ENCODE measurements at places on chromosomes 1 and 21.
A peak's percentile ranks its signal among the peaks of the same experiment; 100 is the strongest.

GRCh38 chr1:39933956-39934941, 20.7 kb upstream of the MFSD2A start:
- no peak for DNase-seq

DNA sequence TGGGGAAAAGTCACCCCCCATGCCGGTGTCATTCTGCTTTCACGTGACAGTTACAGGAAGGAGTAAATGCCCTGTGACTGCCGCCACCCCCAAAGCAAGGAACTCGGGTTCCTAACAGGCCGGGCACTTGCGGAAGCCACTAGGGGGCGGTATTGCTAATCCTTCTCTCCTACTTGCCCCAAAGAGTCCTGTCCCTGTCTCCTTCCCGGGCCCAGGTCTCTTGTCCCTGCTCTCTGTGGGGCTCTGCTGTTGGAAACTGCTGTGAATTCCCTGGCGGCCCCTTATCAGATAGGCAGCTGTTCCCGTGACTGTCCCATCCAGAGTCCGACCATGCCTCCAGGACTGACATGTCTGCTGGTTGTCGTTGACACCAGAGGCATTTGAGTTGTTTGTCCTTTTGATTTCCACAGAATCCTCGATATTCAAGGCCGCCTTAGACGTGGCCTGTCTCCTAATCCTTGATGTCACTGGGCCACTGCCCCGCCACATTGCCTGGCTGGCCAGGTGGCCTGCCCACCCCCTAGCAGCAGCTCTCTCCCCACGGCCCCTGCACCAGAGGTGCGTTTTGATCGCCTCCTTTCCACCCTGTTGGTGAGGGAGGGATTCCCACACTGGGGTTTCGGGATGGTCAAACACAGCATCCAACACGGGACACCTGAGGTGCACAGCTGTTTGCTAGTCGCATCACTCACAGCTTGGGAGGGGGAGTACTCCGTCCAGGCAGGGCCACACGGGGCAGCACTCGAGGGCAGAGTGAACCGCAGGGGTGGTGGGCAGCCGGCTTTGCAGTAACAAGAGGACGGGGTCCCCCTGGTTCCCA, 37.3 kb downstream of the CHAF1B start:
- DNase-seq: peak; percentile 12

DNA sequence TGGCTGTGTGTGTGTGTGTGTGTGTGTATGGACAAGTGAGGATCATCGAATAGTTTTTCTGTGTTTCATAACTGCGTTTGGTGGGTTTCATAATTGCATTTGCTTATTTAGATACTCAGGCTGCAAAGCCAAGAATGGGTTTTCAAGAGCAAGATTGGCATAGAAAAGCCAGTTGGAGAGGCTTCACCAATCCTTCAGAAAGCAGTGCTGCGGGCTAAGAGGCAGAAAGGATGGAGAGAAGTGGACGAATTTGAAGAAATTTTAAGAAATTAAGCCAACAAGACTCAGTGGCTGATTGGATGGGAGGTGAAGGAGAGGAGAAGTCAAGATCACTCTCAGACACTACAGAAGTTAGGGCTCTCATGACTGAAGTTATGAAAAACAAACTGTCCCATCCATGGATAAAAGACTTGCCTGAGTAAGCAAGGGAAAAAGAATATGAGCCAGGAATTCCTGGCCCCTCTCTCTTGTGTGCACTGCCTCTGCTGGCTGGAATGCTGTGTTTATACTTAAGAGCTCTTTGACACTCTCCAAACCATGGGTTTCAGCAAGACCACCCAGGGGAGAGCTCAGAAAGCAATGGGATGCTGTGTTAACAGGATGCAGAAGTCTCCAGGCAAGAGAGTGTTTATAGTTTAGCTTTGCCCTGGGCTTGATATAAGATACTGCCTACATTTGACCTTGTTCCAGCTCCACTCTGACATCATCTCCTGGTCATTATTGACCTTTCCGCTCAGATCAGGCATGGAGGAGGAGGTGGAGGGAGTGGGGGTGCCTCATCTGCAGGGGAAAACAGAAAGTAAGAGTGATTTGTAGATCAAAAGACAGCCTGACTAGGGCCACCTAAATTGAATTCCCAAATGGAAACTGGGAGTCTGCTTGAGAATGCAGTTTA, 232.0 kb upstream of the PLXNA2 start:
- DNase-seq: no peak

GRCh38 chr1:210541680-210542358, 213.1 kb downstream of the HHAT start:
- DNase-seq: no peak

DNA sequence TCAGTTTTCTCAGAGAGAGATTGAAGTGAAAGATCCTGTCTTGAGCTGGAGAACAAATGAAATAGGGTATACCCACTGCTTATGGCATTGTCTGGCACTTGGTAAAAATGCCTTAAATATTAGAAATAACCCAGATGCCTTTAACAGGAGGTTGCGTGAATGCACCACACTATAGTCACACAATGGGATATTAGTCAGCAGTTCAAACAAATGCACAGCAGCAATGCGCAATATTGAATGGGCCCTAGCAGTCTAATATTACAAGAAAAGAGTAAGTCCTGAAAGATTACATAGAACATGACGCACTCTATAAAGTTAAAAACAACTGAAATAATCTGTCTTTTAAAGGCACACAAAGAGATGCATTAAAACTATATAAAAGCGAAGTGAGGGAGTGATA, 161.1 kb downstream of the EDEM3 start:
- no peak for DNase-seq

GRCh38 chr1:67674260-67675011, 10.6 kb upstream of the GADD45A start:
- peak; percentile 26 for DNase-seq

- DNase-seq: no peak
Observed at GRCh38 chr1:223885614-223886013, 39.9 kb upstream of the TP53BP2 start.

- no peak for DNase-seq
Observed at GRCh38 chr21:32332463-32332951, 33.9 kb downstream of the MRAP start.

GRCh38 chr1:245264226-245264625, 109.4 kb downstream of the KIF26B start:
- no peak for DNase-seq

DNA sequence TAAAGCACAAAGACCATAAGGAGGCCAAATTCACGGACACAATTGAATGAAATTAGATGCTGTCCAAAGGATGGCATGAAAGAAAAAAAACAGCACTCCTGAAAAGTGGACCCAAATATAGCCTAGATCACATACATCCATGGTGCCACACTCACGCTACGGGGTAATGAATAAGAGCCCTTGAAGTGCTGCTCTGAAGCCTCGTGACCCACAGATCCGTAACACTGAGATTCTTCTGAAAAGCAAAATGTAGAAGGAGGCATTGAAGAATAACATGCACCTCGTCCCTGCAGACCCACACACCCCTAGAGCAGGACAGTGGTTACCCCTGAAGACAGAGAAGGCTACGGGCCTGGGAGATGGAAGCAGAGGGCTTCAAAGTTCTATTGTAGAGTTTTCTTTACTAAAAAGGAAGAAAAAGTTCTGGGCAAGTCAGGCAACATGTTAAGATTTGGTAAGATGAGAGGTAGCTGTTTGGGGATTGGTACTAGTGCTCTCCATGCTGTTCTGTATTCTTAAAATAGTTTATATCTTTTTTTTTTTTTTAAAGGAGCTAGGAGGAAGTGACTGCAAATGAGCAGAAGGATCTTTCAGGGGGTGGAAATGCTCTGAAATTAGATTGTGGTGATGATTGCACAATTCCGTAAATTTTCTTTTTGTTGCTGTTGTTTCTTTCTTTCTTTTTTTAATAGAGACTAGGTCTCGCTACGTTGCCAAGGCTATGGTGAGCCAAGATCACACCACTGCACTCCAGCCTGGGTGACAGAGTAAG, 4.1 kb upstream of the ITGB2 start:
- DNase-seq: peak; percentile 33

DNA sequence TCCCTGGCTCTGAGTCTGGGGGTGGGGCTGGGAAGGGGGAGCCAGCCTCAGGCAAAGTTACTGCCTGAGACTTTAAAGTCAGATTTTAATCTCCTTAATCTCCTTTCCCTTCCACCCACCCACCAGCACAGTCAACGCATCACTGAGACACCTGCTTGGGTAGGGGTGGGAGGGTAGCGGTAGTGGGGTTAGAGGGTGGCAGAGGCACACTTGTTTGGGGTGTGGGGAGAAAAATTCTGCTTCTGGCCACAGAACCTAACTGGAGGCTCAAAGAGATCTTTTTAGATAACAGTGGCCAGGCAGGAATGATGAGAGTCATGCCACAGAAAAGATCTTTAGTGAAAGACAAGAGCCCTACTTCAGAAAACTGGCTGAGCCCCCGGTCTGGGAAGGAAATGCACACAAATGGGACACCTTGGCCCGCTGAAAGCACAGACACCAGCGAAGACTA, 44.1 kb downstream of the CD247 start:
- DNase-seq: peak; percentile 43

DNA sequence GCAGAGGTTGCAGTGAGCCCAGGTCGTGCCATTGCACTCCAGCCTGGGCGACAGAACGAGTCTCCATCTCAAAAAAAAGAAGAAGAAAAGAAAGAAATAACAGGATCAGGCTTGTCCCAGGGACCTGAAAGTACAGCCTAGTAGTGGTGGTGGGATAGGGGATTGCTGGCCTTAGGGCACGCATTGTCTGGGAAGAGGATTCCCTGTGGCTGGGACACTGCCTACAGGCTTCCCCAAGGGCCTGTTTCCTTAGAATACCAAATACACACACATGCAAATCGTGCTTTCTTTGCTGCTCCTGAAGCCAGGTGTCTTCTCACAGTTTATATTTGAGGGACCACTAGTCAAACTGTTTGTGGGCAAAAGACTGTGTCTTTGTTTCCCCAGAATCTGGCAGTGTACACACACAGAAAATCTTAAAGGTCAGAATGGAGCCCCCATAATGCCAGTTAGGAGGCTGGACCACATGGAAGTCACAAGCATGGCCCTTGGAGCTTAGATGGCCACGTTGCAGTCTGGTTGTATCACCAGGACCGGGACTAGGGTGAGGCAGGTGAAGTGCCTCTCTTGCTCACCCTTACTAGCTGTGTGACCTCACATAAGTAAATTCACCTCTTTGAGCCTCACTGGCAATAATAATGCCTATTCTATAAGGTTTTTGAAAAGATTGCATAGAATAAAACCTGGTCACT, 12.7 kb upstream of the ASAP3 start:
- no peak for DNase-seq

- no peak for DNase-seq
Observed at GRCh38 chr1:215835951-215836350, 268.8 kb downstream of the KCTD3 start.

DNA sequence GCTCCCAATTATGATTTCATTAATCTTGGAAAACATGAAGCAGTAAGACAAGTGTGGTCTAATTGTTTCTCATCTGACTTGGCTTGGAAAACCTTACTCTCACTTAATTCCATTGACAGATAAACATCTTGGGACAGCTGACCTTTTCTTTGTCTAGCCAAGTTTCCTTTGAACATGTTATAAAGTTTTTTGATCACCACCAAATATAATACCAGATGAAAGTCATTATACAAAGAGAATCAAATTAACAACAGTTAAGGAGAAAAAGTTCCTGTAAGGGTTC, 50.2 kb downstream of the ALG14 start:
- DNase-seq: no peak

GRCh38 chr1:113898241-113898814, 6.3 kb downstream of the AP4B1 start:
- no peak for DNase-seq

GRCh38 chr21:25881524-25882376, 147.0 kb downstream of the GABPA start:
- DNase-seq: peak; percentile 55

- DNase-seq: no peak
Observed at GRCh38 chr1:8597455-8597854, 220.0 kb downstream of the RERE start.

DNA sequence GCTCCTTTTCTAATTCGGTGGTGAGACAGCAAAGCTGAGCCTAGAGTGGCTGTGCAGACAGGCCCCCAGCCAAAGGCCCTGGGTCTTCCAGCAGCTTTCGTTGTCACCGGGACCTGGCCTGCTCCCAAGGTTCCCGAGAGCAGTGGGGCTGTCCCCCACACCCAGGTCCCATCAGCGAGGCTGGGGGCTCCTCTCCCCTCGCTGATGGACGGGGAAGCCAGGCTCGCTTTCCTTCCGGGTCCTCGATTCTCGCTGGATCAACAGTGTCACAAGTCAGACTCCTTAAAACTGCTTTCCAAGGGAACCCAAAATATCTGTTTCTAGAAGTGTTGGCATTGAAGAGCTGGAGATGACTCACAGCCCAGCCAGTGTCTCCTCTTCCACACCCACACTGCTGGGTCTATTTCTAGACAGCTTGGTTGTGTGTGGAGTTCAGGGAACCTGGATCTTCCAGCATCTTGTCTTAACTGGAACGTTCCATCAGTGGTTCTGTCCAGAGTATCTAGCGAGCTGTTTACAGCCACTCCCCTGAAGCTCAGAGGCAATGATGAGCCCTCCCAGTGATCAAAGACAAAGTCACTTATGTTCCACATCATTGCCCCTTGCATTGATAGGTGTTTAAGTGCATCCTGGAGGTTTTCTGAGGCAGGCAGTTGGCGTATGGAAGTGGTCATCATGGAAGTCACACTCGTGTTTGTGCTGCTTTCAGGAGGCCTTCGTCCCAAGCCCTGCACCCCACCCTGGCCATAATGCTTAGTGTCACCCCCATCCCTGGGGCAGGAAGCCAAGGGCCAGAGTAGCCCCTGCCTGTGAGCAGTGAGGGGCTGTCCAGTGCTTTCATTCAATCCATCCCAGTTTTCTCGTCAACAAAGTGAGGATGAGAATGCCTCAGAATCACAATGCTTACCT, 35.2 kb downstream of the RRP1 start:
- no peak for DNase-seq

- no peak for DNase-seq
Observed at GRCh38 chr1:246761396-246761795, 37.2 kb downstream of the SCCPDH start.

DNA sequence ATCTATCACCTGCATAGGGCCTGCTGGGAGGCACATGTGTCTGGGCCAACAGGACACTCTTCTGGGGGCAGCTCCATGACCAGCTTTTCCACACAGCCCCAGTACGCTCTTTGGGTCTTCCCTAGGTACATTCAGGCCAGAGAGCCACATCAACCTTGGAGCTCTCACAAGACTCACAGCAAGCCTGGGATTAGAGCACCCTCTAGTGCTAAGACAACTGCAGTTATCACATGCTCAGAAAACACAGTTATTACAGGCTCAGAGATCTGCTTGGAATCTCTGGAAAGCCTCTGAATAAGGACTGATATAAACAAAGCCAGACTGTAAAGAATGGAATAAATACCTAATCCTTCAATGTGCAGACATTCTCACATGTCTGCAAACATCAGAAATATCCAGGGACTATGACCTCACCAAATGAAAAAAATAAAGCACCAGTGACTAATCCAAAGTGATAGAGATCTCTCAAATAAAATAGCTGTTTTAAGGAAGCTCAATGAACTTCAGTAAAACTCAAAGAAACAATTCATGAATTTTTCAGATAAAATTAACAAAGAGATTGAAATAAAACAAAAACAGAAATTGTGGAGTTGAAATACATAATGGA, 563.9 kb upstream of the NR5A2 start:
- DNase-seq: peak; percentile 10

- DNase-seq: peak; percentile 0
Observed at GRCh38 chr1:195195423-195196057, 1412.7 kb downstream of the KCNT2 start.

- DNase-seq: no peak
Observed at GRCh38 chr1:54934869-54935268, 45.6 kb upstream of the TMEM61 start.
